ENCODE measurements at places on chromosomes 5 and 9.

GRCh38 chr5:177447611-177448243 lies 1.1 kb downstream of the PRR7 start:
- no peak for DNase-seq

DNA sequence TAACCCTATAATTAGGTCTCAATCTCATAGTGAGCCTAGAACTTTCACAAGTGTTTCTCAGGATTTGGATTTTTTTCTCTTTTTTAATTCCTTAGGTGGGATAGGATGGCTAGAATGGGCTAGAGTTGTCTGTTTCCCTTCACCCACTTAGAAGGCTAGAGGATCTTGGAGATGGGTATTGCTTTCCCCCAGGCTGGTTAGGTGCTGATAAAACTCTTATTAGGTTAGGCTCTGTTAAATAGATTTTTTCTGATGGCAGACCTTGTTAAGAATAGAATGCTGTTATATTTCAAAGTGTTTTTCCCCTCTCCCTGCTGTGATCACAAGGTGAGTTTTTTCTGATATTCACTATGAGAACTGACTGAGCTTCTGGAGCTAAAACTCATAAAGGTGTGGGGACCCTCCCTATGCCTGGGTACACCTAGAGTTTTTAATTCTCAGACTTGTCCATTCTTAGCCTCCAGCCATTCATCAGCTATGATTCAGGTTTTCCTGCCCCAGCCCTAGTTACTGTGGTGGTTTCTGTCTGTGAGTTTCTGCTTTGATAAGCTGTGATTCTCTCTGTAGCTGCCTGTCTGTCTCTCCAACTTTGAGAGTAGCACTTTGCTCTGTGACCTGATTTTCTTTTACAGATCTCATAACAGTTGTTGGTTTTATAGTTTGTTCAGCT lies 132.4 kb downstream of the HACD4 start:
- DNase-seq, result no peak

DNA sequence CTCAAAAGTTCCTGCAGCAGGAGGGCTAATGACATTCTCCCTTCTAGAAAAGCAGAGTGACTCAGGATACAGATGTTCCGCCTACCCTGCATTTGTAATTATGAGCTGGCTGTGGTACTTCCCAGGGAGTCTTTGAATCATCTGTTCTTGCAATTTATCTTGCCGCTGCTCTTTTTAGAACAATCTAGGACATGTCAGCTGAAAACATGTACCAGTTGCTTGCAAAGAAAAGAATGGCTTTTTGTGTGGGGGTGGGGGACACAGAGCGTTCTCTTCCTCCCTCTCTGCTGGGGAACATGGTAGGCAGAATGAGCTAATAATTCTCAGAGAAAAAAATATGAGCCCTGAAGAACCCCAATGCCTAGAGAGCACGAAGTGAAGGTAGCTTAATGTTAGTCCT lies 51.7 kb upstream of the TUT7 start:
- no peak for DNase-seq

DNA sequence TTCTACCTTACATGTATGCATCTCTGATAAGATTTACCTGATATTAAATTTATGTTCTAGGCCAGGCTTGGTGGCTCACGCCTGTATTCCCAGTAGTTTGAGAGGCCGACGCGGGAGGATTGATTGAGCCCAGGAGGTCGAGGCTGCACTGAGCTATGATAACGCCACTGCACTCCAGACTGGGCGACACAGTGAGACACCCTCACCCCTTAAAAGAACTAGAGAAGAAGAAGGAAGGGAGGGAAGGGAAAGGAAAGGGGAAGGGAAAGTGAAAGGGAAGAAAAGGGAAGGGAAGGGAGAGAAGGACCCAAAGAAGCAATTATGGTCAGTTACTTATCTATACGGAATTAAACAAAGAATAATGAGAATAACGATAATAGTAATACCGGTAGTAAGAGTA lies 1.2 kb upstream of the RFK start:
- no peak for DNase-seq

DNA sequence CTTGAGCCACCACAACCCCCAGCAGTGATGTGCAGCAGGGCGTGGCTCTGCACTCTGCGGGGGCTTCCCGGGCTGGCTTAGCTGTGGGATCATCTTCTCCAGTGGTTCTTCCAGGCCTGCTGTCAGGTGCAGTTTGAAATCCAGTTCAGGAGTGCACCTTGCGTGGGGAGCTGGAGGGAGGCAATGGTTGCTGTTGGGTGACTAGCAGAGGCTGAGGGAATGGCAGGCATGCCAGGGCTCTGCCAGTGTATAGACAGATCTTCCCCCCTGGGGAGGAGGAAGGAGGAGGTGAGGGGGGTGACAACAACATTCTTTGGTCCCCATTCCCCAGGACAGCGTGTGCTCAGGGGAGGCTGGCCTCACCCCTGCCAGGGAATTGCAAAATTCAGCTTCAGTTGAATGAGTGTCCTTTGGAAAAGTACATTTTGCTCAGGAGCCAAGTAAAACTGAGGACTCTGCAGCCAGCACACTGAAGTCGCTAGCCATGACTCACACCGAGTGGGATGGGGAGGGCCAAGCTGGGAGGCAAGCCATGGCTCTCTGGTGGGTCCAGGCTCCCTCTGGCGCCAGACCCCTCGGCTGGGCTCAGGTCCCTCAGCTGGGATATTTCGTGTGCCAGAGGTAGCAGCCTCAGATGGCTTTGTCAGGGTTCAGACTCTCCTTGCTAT lies 35.0 kb downstream of the ERGIC1 start:
- no peak for DNase-seq

GRCh38 chr5:112960863-112961504 lies 15.6 kb upstream of the DCP2 start:
- DNase-seq, result no peak

All from stimulated activated CD8-positive, alpha-beta memory T cell treated with anti-CD3 and anti-CD28 coated beads, Interleukin-4, amount 100 ng/mL, for 4 hours (primary cell).